ENCODE measurements at places on chromosomes 7 and 10. TPM values are rescaled to one million over a fixed set of nuclear protein-coding genes. Genes with fewer than 3 reads are reported as not detected.

ARHGEF35 gene
- 0.33 TPM for total RNA-seq

MMP21 gene
- not detected for total RNA-seq

TMEM184A gene
- 6.7 TPM for total RNA-seq

FBXL13 gene
- total RNA-seq = 0.26 TPM

ITIH5 gene
- total RNA-seq = 0.12 TPM

GSAP gene
- 2.9 TPM for total RNA-seq

ADAM12 gene
- total RNA-seq = 4.3 TPM

SFTPA1 gene
- total RNA-seq = not detected

OR13A1 gene
- total RNA-seq = not detected

TACC2 gene
- 76.2 TPM for total RNA-seq

VGF gene
- total RNA-seq = 12.8 TPM

CNPY1 gene
- total RNA-seq = not detected

CALHM1 gene
- total RNA-seq = not detected

PDAP1 gene
- total RNA-seq = 176 TPM

LRRC61 gene
- total RNA-seq = 0.20 TPM

ANKRD7 gene
- total RNA-seq = 0.41 TPM

GPR15LG gene
- not detected for total RNA-seq

OPN1SW gene
- not detected for total RNA-seq

WDR86 gene
- total RNA-seq = 0.15 TPM

LSM5 gene
- total RNA-seq = 99.6 TPM

Data from A549 treated with GW870086 at 1 μM for 4 hours (cell line).